ENCODE measurements at places on chromosomes 1 and 21.

GRCh38 chr1:64497088-64497883 lies 27.4 kb downstream of the CACHD1 start:
- DNase-seq, result no peak

DNA sequence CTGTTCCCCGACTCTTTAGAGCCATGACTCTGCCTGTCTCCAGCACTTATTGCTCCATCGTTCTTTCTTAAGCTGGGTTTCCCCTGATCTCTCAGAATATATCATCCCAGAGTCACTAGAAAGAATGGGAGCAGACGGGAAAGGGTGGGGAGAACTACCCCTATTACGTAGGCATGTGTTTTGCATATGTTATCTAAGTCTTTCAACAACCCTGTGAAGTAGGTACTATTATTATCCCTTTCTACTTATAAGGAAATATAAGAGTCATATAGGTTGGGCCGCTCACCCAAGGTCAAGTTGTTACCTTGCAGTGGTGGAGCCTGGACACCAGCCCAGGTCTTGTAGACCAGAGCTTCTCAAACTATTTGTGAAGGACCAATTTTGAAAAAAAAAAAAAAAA lies 38.7 kb downstream of the ELF3 start:
- DNase-seq, result no peak

DNA sequence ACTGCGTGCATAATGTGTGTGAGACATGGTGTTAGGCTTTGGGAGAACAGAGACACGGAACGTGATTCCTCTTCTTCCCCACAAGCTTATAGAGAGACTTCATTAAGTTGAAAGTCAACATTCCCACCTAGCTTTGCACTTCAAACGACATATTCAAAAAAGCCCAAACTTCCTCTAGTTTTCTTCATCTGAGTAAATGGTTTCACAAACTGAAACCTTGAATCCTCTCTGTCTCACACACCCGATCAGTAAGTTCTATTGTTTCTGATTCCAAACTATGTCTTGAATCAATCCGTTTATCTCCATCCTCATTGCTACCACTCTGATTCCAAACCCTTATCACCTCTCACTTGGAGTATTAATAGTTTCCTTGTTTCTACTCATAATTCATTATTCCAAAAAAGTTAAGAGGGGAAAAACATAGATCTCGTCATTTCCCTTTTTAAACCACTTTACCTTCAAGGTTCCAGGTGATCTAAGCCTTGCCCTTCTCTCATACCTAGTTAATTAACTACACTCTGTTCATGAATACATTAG lies 1.6 kb upstream of the METTL18 start:
- DNase-seq, result no peak

DNA sequence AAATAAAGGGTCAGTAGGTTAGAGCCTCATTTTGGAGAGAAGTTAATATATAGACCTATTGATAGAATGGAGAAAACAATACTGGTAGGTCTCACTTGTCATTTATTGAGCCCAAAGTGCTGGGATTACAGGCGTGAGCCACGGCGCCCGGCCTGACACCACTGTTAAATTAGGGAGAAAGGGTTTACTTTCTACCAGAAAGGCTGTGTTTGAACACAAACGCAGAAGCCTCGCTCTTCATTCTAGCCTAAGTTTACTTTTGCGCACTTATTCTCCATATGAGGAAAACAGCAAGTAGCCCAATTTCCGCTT lies 710 bp upstream of the PRPF3 start:
- DNase-seq, result no peak

- DNase-seq, result no peak
Observed at GRCh38 chr1:201681375-201681774, 142.4 kb downstream of the NAV1 start.

DNA sequence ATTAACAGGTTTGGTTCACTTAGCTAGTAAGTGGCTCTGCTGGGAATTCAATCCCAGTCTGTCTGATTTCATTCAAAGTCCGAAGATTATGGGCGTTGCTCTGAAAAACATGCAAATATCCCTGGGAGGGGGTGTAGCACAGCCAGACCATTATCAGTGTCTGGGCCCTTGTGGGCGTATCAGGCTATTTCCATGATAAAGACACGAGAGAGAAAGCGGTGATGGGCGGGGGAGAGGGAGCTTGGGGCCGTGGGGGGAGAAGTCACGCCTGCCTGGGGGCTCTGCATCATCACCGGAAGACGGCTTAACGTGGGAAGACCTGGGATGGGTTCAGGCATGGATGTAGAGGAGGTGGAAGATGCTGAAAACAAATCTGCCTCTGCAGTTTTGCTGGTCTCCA lies 25.8 kb downstream of the IL6R start:
- no peak for DNase-seq

DNA sequence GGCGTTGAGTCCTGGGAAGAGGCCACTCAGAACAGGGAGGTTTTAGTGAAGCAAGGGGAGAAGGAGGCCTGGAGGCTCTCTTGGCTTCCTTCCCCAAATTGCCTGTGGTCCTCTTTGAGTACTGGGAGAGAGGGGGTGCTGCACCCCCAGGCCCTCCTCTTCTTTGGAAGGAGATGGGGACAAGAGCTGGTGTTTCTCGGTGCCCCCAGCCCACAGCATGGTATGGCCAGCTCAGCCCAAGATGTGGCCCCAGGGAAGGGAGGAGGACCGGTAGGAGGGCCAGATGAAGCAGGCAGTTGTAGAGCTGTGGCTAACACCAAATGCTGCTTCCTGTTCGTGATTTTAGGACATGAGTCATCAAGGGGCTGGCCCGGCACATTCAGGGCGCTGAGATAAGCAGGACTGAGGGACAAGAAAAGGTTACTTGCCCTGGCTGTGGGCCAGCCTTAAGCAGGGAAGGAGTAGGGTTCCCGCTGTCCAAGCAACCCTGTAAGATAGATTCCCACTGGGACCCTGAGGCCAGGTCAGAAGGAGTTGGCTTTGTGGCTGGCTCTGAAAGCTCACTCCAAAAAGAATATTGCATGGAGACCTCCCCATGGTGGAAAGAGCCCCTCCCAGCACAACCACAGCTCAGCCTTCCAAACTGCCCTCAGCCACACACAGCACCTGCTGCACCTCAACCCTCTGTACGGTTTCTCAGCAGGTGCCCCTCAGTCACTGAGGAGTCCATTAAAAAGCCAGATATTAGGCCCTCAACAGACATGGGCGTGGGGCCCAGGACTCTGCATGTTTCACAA lies 4.9 kb upstream of the TNFRSF1B start:
- no peak for DNase-seq
